ENCODE measurements at places on chromosomes 7 and 10. TPM values are rescaled to one million over a fixed set of nuclear protein-coding genes. Genes with fewer than 3 reads are reported as not detected.

DNA sequence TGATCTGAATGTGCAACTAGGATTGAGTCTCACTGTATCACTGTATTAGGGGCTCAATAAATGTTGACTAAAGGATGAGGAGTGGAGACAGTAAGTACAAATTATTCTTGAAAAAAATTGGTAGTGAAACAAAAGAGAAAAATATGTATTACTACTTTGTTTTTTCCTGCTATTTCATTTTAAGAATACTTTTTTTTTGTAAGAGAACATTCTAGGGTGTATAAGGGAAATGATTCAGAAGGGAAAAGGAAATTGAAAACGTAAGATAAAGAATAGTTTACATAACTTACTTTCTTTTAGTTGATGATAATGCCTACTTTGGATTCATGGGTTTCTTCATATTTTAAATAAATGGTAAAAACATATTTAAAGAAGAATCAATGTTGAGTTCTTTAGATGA is 9.6 kb downstream of the CAPZA2 start:
- DNase-seq: no peak

DNA sequence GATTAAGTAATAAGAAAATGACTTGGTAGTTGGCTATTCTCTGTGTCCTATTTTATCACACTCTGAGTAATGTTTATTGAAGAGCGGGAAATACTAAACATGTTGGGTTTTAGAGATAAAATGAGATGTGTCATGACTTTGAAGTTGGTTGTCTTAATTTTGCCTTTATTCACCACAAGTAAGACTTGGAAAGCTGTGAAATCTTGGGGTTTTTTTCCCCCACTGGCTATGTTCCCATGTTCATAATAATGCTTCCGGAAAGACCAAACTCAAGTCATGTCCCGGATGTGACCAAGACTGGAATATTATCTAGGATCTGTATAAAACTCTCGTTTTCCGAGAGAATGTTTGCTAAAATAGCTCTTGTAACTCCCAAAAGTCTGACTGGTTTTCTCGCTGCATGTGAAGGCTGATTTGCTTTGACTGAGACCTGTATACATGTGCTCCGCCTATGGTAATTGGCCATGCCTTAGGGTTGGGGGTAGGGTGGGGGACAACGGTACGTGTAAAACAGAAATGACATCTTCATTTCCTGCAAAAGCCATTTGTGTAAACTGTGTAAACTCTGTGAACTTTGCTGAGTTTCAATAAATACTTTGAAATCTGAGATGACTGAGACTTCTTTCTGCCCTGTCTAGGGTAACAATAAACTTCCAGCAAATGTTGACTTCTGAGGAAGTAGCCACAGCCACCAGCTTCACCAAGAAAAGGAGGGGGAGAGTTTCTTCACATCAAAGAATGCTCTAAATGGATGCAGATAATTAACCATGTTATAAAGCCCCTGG is 169.6 kb downstream of the ZNF365 start:
- no peak for DNase-seq

- DNase-seq: no peak
These were observed 7.8 kb downstream of the FOXL3 start for GRCh38 chr7:297611-298374.

- DNase-seq: peak; percentile 70
These were observed 89.2 kb downstream of the CARD11 start for GRCh38 chr7:2954433-2954853.

DNA sequence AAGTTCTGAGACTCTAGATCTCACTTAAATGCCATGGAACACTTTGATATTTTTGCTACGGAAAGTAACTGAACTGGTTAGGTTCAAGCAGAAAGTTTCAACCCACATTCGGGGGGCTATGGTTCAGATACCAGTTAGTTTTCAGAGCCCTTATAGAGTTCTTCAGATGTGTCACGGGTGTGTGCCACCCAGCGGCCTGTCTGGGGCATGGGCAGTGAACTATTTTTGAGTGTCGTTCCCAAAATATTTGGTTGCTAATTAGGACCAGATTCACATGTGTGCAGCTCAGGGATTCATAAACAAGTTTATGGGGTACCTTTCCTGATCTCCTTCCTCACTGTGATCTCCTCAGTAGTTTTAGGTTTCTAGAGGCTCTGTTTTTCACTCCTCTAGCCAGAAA is 271.9 kb downstream of the C7orf25 start:
- no peak for DNase-seq

DNA sequence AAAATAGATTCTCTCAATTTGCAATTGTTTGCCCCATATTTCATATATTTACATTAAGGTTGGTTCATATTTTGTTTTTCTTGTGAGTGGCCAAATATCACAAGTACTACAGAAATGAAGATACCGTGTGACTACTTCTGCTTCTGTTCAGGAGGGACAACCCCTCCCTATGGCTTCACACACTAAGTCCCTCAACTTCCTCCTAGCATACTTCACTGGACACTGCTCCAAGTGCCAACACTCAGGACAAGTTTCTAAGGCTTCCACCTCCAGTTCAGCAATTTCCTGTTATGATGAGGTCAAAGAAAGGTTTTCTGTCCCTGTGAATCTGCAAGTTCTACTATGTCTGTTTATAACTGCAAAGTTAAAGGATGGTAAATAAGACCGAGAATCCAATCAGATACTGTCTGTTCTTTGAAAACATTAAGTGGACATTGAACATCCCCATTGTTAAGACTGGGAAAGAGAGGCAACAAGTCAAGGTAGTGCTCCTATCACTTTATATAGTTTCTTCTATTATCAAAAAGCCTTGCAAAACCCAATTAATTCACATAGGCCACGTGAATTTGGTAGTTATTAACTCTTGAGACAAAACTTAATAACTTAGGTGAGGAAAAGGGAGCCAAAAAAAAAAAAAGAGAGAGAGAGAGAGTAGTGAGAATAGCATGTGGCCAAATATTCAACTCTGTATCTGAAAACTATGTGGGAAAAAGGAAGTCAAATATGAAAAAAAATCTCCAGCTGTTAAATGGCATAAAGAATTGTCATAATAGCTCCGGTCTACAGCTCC is 81.3 kb upstream of the DKK1 start:
- no peak for DNase-seq

DNA sequence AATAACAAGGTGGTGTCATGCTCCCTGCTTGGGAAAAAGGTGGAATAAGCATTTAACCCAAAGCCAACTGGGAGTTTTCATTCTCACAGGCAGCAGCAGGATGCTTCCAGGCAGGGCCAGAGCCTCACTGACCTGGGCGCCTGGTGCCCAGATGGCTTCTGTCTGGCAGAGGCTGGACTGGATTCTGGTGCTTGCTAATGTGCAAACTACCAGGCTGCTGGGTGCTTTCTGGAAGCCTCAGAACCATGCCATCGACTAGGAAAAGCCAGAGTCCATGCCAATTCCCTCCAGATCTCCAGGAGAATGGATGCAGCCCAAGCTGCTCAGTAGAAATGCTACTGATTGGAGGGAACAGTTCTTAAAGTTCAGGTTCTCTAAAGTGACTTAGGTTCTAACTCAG is 36.2 kb downstream of the VIPR2 start:
- no peak for DNase-seq

Gene CRHR2
- not detected for total RNA-seq

Gene XPNPEP1
- total RNA-seq: 92.9 TPM

DNA sequence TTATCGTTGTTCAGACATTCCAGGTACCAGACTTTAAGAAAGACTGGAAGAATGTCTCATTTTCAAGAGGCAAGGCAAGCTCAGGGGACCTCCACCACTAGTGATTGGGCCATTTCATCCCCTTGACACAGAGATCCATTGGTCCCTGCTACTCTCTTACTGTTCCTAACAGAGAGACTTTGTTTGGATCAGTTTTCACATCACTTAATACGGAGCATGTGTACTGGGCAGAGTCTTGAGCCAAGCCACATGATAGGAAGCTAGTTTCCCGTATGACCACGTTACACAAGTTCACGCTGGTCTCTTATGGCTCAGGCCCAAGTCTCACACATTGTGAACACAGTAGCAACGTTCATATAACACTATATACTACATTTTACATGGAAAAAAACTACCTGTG is 269.9 kb downstream of the BAMBI start:
- DNase-seq: no peak

Gene SFRP5
- total RNA-seq: 0.23 TPM

DNA sequence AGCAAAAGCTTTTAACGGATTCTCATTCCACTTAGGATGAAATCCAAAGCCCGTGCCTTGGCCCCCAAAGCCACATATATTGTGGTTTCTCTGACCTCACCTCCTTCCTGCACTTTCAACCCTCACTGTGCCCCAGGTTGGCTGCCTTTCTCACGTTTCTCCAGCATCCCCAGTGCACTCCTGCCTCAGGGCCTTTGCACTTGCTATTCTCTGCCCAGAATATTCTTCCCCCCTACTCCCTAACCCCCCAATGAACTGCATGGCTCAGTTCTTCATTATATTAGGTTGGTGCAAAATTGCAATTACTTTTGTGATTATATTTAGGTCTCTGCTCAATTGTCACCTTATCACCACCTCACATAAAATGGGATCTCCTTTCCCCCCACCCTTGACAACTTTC is 34.2 kb downstream of the MYOF start:
- no peak for DNase-seq

DNA sequence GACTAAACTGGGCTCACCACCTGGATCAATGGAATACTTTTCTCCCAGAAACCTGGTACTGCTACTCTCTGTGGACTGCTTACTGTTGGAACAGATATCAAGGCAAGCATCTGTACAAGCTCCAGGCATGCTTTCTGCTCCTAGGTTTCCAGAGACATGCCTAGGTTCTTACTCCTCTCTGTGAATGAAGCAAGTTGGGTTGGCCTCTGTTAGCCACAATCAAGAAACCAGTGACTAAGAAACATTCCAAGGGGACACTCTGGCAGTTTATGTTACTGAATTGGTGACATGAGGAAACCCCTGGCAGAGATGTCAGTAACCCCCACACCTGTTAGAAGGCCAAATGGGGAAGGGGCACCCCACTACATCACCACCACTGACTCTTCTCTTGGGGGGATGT is 121.9 kb downstream of the GFRA1 start:
- no peak for DNase-seq

GRCh38 chr10:132684164-132684891 is 101.6 kb downstream of the NKX6-2 start:
- peak; percentile 45 for DNase-seq

Gene LANCL2
- total RNA-seq: 7.4 TPM

- no peak for DNase-seq
These were observed 283.4 kb downstream of the GFRA1 start for GRCh38 chr10:115989621-115990020.

Gene A1CF
- not detected for total RNA-seq

DNA sequence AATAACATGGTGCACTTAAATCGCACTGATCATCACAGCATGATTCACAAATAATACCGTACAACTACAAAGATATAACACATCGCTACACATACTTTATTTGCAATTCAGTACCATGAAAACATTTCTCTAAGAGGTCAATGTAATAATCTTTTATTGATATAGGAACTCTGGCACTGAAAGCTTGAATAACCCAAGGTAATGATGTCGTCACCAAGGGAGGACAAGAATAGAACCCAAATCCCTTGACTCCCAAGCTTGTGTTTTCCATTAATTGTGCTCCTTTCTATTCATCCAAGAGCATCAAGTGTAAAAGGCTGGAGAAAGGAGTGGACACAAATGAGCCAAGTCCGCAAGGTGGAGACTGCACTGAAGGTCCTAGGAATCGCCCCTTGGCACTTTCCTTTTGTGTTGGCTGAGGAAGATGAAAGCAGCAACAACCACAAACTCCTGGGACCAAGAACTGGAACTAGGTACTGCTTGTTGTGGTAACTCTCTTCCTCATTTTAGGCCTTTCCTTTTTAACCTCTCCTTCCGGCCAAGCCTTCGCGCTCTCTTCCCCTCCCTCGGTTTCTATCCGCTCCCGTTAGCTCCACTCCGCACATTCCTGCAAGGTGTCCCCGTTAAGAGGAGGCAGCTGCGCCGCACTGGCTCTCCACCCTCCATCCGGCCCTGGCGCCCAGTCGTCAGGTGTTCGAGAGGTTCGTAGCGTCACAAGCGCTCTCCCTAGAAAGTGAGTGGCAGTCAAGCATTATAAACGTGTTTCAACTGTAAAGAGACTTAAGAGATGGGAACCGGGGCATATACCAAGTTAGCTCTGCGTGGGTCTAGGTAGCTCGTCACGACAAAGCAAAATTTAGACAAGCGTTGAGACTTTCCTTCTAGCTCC is 1.0 kb upstream of the CBLL1 start:
- DNase-seq: peak; percentile 75

GRCh38 chr7:35336444-35336843 is 82.5 kb upstream of the TBX20 start:
- DNase-seq: no peak

Gene DKK1
- not detected for total RNA-seq

DNA sequence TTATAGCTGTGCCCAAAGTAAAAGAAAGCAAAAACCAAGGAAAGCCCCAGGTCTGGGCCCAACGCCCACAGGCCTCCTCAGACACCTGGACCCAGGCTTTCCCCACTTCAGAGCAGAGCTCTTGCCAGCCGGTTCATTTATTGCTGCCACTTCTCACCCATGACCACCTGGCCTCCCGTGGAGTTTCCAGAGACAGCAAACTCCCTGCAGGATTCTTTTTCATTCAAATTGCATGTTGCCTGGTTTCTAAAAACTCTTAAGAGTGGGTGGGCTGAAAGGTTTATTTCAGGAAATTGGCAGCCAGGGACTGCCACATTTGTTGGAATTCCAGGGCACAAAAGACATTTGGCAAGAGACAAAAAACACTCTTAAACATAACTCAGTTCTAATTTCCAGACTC is 4.7 kb downstream of the VOPP1 start:
- no peak for DNase-seq

GRCh38 chr10:126783806-126784557 is 113.5 kb upstream of the C10orf90 start:
- no peak for DNase-seq

DNA sequence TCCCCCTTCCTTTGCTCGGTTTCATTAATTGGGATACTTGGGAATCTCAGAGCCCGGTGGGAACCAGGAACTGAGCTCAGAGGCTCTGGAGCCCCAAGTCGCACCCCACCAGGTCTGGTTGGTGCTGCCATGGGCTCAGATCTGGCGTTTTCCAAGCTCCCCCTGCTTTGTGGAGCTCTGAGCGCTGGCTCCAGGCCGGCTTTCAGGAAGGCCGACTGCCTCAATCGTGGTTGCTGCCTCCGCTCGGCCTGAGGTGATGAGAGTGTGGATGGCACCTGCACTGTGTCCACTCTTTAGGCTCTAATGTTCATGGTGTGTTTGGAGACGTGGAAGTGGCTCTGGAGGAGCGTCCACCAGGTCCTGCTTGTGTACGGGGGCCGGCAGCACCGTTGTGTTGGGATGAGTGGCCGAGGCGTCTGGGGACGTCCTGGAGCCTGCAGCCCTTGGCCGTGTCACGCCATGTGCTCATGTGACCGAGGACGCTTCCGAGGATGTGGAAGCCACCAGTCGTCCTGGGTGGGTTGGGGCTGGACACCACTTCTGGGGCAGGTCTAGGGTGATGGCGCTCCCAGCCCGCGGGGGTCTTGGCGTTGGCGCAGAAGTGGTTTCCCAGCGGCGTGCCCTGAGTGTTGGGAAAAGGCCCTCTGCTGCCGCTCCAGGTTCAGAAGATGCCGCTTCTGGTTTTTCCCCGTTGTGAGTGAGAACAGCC is 8.2 kb downstream of the INPP5A start:
- no peak for DNase-seq
